ENCODE measurements at places on chromosomes 3 and 15.

GRCh38 chr3:80753021-80753420 lies 985.2 kb upstream of the ROBO1 start:
- no peak for DNase-seq

DNA sequence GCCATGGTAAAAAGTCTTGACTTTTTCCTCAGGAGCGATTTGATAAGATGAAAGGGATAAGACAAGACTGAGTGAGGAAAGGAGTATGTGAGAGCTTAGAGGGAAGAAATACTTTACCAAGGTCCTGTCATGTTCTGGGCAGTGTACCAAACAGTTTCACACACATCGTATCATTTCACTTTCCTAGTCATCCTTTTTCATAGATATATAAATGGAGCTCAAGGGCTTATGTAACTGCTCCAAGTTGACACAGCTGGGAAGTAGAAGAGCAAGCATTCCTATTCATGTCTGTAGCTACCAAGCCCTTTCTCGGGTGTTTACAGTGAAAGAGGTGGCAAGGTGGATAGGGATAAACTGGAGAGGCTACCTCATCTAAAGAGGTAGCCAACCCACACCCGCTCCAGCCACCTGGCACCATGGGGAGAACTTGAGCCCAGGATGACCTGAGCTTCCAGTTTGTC lies 57.4 kb downstream of the MRPS25 start:
- no peak for DNase-seq

- DNase-seq = no peak
Observed at GRCh38 chr15:27820232-27820631, 278.9 kb downstream of the OCA2 start.

GRCh38 chr15:56919609-56920366 lies 1.3 kb downstream of the TCF12 start:
- DNase-seq = no peak

GRCh38 chr3:71464613-71465012 lies 118.9 kb downstream of the FOXP1 start:
- DNase-seq = no peak

DNA sequence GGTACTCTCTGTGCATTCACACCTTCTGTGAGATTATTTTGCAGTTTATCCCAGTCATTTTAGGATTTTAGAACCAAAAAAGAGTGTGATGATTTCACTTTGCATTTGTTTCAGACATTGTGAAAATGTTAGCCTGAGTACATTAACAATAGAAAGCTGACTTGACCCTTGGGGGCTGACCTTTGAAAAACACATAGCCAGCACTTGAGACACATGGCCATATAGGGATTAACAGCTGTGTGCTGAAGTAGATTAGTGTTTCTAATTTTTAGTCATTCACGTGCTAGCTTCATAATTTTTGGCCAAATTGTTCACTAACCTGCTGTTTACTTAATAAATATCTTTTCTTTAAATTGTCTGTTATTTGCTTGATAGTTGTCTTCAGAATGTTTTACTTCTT lies 3.5 kb downstream of the FEM1B start:
- no peak for DNase-seq

- DNase-seq = no peak
Observed at GRCh38 chr3:177080122-177080521, 117.2 kb downstream of the TBL1XR1 start.

DNA sequence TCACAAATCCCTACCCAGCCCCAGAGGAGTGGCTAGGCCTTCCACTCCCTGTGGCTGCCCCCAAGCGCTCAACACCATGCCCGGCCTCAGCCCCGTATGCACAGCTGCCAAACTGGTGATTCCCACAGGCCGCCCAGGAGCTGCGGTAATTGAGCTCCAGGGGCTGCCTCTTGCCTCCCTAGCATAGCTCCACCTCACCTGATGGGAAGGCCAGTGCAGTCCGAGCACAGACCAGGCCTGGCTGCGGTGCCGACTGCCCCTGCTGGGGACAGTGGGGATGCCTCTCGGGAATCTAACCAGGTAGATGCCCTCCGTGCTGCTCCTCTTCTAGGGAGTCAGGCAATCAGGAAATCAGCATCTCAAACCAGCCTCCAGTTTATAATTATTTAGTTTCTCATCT lies 25.9 kb downstream of the SCN5A start:
- no peak for DNase-seq

- no peak for DNase-seq
Observed at GRCh38 chr3:34411596-34411995, 613.2 kb downstream of the PDCD6IP start.

DNA sequence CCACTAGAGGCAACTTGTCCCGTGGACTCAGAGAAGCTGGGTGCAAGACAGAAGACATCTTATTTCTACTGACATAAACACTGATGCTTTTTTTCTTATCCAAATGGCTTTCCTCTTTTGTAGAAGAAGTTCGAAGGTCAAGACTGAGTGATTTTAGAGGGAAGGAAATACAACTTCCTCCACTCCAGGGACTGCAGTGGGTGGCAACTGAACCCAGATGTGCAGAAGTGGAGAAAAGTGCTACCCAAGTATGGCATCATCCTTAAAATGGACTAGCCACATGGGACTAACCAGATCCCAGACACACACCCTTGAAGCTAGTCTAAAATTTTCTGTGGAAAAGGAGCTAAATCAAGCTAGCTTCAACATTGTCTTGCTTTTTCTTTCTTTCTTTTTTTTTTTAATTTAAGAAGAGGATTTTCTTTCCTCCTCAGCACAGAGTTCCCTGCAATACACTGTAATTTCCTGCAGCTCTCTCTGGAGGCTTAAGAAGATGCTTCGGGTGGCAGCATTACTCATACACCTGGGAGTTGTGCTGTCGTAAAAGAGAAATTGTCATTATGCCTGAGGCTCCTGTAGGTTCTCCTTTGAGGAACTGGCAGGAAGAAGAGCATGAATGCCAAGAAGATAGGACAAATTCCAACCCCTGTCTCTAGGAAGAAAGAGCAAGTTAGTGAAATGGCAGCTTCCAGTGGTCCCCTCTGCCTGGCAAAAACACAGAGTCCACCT lies 3.8 kb upstream of the FRMD4B start:
- no peak for DNase-seq

GRCh38 chr3:172222478-172223071 lies 183.2 kb downstream of the FNDC3B start:
- DNase-seq = no peak

- DNase-seq = no peak
Observed at GRCh38 chr3:136109499-136109898, 86.6 kb downstream of the MSL2 start.

GRCh38 chr3:112061152-112061551 lies 25.0 kb upstream of the C3orf52 start:
- no peak for DNase-seq

GRCh38 chr3:157360044-157360443 lies 76.6 kb upstream of the PTX3 start:
- DNase-seq = no peak

- no peak for DNase-seq
Observed at GRCh38 chr3:52524752-52525679, 8.6 kb downstream of the NT5DC2 start.

GRCh38 chr15:93250209-93250608 lies 161.2 kb upstream of the RGMA start:
- no peak for DNase-seq

DNA sequence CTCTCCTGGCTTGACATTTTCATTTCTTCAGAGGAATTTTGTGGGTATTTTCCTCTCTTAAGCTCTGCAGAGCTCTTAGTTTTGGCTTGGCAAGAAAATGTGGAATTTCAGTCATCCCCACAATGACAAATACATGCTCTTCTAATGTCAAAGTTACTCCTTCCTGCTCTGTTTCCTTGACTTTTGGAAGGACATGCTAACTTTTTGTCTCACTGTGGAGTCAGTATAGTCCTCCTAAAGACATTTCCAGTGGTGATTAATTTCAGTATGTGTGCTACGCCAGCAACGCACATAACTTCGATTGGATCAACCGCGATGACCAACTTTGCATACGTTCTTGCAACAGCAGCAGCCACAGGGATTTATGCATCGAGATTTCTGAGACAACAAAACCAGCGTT lies 13.3 kb downstream of the EBLN2 start:
- no peak for DNase-seq

- no peak for DNase-seq
Observed at GRCh38 chr3:111901637-111902036, 42.6 kb downstream of the PHLDB2 start.

- no peak for DNase-seq
Observed at GRCh38 chr3:125960066-125960424, 8.9 kb upstream of the ROPN1B start.

- DNase-seq = no peak
Observed at GRCh38 chr3:124019291-124019690, 27.4 kb upstream of the ROPN1 start.

DNA sequence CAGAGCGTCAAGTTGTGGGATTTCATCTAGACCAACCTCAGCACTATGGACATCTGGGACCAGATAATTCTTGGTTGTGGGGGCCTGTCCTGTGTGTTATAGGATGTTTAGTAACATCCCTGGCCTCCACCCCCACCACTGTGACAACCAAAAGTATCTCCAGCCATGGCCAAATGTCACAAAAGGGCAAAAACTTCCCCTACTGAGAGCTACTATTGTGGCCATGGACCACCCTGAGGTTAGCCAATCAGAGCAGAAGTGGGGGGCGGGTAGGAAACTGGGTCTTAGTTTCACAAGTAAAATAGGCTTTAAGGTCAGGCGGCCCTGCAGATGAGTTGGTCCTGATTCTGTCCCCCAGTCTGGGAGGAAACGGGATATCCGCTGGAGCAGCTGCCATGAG lies 25.4 kb downstream of the KIF7 start:
- no peak for DNase-seq

- no peak for DNase-seq
Observed at GRCh38 chr3:58607816-58608215, 30.6 kb upstream of the FAM107A start.

DNA sequence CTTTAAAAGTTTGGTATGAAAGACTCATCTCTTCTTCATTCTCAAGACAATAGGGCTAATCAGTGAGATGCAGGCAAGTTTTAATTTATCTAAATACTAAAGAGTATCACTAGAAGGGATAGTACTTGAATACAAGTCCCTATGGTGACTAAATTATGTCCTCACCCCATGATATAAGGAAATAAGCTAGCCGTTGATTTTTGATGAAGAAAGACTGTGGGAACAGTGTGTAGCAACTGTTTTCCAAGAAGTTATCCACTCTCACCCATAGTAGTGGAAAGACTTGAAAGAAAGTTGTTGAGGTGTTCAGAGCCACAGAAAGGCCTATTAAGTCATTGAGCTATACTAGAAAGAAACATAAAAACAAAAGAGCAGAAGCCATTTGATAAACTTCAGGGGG lies 36.7 kb downstream of the PIK3CA start:
- DNase-seq = no peak

DNA sequence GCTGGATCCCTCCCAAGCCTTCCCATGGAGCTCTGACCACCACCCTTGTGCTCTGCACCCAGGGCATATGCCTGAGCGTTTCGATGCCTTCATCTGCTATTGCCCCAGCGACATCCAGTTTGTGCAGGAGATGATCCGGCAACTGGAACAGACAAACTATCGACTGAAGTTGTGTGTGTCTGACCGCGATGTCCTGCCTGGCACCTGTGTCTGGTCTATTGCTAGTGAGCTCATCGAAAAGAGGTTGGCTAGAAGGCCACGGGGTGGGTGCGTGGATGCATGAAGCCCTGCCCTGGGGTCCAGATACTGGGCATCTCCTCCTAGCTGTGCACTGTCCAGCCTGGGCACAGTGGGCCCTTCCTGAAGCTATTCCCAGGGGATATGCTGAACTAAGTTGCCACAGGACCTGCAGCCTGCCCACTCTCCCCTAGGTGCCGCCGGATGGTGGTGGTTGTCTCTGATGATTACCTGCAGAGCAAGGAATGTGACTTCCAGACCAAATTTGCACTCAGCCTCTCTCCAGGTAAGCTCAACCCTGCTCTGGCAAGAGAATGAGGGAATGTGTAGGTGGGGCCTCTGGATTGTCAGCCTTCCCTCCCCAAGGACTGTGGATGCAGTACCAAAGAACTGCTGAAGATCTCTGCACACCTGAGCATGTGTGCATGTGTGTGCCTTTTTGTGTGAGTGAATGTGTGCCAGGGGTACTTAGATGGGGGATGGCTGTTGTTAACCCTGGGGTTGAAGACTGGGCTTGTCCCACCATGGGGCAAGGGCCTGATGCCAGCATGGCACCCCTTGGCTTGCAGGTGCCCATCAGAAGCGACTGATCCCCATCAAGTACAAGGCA lies 2.1 kb downstream of the MYD88 start:
- no peak for DNase-seq

GRCh38 chr3:105821433-105821832 lies 47.4 kb downstream of the CBLB start:
- DNase-seq = no peak

DNA sequence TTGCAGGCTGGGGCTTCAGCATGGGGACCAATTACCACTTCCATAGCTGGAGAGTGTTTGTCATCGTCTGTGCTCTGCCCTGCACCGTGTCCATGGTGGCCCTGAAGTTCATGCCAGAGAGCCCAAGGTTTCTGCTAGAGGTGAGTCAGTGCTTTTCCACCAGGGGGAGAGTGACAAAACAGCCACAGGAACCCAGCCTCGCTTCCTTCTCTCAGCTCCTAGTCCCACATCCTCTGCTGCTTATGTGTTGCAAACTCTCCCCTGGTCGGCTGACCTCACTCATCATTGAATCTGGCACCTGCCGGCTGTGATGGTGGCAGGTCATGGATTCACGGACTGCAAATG lies 158.3 kb downstream of the SV2B start:
- no peak for DNase-seq

- no peak for DNase-seq
Observed at GRCh38 chr3:190531406-190531805, 17.5 kb downstream of the IL1RAP start.

GRCh38 chr3:151909681-151910405 lies 36.4 kb downstream of the SUCNR1 start:
- DNase-seq = no peak

DNA sequence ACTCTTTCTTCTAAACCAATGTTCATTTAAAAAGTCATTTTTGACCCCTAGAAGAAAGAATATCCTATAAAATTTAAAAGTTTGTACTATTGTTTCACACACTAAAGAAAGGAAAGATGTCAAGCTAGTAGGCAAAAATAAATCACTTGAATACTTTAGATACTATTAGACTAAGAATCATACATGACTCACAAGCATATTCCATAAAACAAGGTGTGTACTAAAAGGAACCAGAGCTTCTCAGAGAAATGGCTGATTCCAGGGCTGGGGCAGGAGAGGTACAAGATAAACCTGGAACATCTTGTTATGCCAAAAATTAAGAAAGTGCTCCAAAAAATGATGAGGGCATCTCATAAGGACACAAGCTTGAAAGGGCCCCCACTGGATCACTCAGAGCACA lies 8.7 kb downstream of the DLG1 start:
- DNase-seq = no peak

All from omental fat pad (tissue), 4 donors.